Mesenteric fat pad (tissue), 1 donor: ENCODE measurements at places on chromosomes 2 and 18. TPM values are rescaled to one million over a fixed set of nuclear protein-coding genes. Genes with fewer than 3 reads are reported as not detected.
A peak's percentile ranks its signal among the peaks of the same experiment; 100 is the strongest.

Gene FOXI3
- not detected for total RNA-seq

Gene HRH4
- total RNA-seq = 0.39 TPM

Gene PDE1A
- 7.1 TPM for total RNA-seq

Gene SCTR
- not detected for total RNA-seq

Gene ABCB11
- total RNA-seq = 0.06 TPM

Gene NT5DC4
- not detected for total RNA-seq

Gene REG3G
- total RNA-seq = not detected

Gene ZBTB7C
- 14.2 TPM for total RNA-seq

Gene NEU4
- 1.1 TPM for total RNA-seq

Gene SNORC
- 0.64 TPM for total RNA-seq

Gene TNP1
- total RNA-seq = not detected

Gene HMSD
- not detected for total RNA-seq

Gene CHRNG
- not detected for total RNA-seq

Gene C18orf54
- 1.3 TPM for total RNA-seq

Gene NFU1
- total RNA-seq = 94.2 TPM

DNA sequence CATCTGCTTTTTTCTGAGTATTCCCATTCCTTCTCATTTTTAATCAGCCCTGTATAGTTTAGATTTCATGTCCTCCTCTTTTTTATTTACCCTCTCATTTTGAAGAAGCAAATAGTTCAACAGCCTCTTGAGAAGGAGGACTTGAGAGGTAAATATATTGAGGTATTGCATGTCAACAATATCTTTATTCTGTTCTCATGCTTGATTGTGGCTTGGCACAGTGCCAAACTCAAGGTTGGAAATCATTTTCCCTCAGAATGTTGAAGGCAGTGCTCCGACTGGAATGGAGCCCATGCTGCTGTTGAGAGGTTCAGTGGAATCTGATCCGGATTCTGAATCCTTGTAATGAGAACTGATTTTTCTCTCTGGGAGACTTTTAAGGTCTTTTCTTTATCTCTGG, 31.0 kb upstream of the GALNT3 start:
- no peak for DNase-seq

DNA sequence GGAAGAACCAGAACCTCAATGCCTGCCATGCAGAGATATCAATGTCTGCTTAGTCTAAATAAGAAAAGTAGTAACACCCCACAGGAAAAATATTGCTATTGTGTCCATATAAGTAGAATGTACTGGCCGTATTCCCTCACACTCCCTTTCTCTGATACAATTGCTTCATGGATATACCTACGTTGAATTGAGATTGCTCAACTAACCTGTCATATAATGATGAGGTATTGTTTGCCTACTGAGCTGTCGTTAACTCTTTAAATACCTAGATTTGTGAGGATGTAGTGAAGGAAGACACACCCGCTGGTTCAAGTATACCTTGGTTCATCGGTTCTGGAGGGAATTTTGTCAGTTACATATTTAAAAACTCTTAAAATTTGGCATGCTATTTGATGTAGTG, 480.7 kb upstream of the TCF4 start:
- DNase-seq = no peak

DNA sequence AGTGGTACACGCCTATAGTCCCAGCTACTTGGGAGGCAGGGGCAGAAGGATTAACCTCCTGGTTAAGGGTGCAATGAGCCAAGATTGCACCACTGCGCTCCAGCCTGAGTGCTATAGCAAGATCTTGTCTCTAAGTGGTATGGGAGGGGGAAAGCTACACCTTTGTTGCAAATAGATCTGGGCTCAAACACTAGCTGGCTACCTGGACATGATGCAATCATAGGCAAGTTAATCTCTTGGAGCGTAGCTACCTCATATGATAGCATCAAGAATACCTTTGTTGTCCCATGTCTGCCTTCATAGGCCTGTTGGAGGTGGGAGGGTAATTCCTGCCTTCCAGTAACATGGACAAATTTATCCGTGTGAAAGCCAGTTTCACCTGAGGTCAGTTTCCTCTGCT, 15.7 kb downstream of the KLHL29 start:
- DNase-seq = no peak

- DNase-seq = no peak
Observed at GRCh38 chr18:63331105-63331504, 11.5 kb upstream of the BCL2 start.

GRCh38 chr2:237213315-237214022, 127.8 kb downstream of the COPS8 start:
- no peak for DNase-seq

- DNase-seq = no peak
Observed at GRCh38 chr2:133959066-133959465, 294.8 kb upstream of the MGAT5 start.

- no peak for DNase-seq
Observed at GRCh38 chr2:45224321-45224992, 215.2 kb upstream of the SIX2 start.

DNA sequence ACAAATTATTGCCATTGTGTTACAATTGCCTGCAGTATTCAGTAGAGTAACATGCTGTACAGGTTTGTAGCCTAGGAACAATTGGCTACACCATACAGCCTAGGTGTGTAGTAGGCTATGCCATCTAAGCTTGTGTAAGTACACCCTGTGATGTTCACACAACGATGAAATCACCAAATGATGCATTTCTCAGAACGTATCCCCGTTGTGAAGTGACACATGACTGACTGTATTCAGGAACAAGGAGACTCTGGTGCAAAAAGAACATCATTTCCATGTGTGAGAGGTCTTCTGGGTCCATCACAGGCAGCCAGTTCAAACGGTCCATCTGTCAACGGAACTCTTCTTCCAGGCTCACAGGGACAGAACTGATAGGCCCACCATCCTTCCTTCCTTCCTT, 263.7 kb downstream of the ANAPC1 start:
- no peak for DNase-seq

DNA sequence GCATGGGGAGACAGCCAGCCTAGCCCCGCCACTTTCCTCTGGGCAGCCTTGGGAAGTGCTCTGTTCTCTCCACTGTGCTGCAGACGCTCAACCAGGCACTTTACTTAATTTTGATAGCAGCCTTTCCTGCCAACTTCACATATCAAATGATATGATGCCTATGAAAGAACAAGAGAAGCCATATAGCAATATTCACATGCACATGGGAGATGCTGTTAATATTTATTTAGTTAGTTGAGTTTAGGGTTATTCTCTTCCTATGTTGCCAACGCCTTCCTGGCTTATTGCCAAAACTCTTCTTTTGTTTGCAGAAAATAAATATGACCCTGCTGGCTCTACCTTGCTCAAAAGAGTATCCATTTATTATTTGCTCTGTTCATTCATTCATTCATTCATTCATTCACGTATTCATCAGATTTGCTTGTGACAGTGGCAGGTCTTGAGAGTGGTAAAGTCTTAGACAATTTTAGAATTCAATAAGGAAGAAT, 99.3 kb downstream of the GATA6 start:
- DNase-seq = no peak

DNA sequence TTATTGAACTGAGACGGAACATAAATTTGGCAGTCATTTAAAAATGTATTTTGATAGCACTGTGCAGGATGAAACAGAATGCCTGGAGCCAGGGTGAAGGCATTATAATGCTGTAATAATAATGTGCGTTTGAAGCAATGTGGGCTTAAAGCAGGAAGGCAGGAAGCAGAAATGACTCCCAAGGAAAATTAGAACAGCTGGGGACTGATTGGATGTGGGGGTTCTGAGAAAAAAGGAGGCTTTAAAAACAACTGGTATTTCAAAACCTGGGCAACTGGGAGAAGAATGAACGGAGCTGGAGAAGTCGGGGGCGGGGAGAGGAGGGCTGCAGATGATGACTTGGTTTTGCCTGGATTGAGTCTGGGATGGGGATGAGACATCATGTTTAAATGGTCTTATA, 12.6 kb downstream of the FAM124B start:
- no peak for DNase-seq

DNA sequence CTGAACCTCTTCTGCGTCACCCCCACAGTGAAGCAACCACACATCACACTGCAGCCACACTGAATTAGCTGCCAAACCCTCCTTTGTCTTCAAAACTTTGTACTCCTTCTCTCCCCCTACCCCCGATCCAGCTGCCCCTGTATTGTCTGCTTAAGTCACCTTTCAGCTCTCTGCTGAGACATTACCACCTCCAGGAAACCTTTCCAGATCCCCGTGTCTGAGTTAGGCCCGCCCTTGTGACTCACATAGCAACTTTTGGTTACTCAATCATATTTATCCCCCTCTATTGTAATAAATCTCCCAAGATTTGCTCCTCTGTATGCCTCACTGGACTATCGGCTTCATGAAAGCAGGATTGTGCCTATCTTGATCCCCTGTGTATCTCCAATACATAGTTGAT, 82.8 kb upstream of the CDCA7 start:
- no peak for DNase-seq

GRCh38 chr2:149743842-149744448, 156.4 kb upstream of the MMADHC start:
- no peak for DNase-seq

DNA sequence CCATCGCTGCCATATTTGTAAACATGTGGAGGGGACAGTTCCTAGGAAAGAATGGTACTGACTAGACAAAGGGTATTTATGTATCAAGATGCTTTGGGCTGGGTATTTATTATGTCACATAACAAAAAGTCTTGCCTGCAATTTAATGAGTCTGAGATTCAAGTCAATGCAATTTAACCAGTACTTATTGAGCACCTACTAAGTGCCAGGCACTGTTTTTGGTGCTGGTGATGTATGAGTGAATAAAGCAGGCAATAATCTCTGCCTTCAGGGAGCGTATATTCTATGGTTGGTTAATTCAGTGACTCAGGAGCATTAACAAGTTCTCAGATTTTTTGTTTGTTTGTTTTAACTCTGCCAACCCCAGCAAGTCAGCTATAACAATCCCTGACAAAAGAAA, 24.6 kb upstream of the ACVR1 start:
- no peak for DNase-seq

GRCh38 chr2:197993830-197994229, 189.4 kb downstream of the PLCL1 start:
- no peak for DNase-seq

- DNase-seq = no peak
Observed at GRCh38 chr2:68943581-68944568, 8.8 kb downstream of the GKN2 start.

DNA sequence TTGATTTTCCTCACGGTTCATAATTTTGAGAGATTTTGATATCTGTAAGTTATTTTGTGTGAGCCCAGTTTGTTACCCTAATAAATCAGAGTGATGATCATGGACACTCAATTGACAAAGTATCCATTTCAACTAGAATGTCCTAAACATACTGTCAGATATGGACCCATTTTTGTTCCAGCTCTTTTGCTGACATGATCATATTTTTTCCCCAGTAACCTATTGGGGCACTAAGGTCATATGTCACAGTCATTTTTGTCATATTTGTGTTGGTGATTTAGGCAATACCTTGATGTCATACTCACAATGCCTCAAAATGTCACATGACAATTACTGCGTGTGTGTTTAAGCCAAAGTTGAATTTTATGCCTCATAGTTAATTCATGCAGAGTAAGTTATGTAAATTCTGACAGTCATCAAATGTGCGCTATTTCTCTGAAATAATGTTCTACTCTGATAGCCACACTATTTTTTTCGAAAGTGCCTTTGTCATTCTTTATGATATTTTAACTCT, 218.7 kb downstream of the ARHGAP15 start:
- no peak for DNase-seq

DNA sequence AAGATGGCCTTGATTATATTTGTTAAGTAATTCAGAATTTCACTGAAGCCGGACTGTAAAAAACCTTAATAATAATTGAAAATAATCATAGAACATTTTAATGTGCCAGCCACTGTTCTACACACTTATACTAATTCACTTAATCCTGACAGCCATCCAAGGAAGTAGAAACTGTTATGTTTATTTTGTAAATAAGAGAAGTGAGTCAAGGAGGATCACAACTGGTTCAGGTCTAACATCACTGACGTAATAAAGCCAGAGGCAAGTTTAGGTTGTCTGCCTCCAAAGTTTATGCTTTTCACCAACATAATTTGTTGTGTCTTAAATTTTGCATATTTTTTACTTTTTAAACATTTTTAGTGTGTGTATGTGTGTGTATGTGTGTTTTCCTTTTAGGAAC, 436.1 kb downstream of the LRRTM4 start:
- no peak for DNase-seq

DNA sequence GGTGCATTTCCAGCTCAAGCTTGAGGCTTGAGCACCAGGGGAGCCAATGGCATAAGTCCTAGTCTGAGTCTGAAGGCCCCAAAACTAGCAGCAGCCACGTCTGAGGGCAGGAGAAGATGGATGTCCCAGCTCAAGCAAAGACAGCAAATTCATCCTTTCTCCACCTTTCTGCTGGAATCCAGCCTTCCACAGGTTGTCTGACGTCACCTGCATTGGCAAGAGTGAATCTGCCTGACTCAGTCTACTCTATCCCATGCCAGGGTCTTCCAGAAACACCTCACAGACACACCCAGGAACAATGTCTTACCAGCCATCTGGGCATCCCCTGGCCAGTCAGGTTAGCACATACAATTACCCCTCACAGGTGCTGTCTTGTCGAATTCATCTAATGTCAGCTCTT, 76.2 kb upstream of the SOX11 start:
- DNase-seq = no peak

DNA sequence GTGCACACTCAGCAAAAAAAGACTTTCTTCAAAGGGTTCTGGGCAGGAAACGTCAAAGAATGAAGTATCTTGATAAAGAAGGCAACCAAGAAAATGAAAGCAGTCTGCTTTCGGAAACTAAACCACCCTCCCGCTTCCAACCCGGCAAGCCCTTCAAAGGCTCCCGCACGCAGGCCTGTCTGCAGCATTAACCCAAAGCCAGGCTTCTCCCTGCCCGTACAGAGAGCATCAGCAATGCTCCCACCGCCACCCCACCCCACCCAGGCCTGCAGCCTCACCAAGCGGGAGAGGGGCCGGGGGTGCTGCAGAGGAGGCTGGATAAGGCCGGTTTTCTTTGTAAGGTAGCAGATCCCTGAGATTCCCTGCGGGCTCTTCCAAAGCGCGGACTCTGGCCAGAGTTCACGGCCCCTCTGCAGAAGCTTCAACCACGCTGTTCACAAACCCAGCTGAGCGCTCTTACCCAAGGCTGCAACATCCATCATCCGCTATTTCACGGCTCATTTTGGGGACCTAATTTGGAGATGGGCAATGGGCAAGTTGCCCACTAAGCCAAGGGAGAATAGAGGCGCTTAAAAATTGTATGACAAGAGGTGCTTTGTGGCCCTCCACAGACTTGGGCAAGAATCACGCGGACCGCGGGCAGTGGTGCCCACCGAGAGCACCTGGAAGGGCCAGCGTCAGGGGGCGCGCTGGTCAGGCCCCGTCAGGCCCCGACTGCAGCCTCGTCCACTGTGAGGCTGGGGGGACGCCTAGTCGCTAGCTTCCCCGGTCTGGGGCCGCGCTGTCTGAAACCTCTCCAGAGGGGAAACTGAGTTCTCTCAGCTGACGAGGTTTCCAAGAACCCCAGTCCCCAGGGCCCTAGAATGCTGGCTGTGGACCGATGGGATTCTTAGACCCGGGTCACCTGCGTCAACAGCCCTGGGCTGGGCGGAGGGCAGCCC, 225.4 kb upstream of the ID2 start:
- DNase-seq = no peak

- peak; percentile 98 for DNase-seq
Observed at GRCh38 chr2:231612456-231613330, 20.0 kb downstream of the TEX44 start.

GRCh38 chr2:240585101-240585500, 1.4 kb upstream of the CAPN10 start:
- DNase-seq = no peak

- DNase-seq = no peak
Observed at GRCh38 chr2:219688560-219689445, 61.4 kb downstream of the SLC4A3 start.

- DNase-seq = no peak
Observed at GRCh38 chr18:51074605-51075004, 44.6 kb downstream of the SMAD4 start.

GRCh38 chr18:70158992-70159717, 46.3 kb downstream of the RTTN start:
- DNase-seq = no peak
